ENCODE measurements at places on chromosomes 3 and 15.

DNA sequence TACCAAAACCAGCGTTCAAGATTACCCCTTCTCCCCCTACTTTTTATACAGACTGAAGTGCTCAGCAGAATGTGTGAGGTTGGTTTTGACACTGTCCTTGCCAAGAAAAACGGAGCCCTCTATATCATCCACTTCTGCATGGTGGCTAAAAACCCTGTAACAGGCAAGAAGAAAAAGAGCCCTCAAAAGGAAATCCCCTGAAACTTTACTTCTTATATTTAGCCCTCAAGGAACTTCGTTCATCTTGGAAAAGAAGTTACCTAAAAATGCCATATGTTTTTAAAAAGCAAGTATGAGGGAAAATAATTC lies 473.6 kb downstream of the FOXP1 start:
- no peak for DNase-seq

DNA sequence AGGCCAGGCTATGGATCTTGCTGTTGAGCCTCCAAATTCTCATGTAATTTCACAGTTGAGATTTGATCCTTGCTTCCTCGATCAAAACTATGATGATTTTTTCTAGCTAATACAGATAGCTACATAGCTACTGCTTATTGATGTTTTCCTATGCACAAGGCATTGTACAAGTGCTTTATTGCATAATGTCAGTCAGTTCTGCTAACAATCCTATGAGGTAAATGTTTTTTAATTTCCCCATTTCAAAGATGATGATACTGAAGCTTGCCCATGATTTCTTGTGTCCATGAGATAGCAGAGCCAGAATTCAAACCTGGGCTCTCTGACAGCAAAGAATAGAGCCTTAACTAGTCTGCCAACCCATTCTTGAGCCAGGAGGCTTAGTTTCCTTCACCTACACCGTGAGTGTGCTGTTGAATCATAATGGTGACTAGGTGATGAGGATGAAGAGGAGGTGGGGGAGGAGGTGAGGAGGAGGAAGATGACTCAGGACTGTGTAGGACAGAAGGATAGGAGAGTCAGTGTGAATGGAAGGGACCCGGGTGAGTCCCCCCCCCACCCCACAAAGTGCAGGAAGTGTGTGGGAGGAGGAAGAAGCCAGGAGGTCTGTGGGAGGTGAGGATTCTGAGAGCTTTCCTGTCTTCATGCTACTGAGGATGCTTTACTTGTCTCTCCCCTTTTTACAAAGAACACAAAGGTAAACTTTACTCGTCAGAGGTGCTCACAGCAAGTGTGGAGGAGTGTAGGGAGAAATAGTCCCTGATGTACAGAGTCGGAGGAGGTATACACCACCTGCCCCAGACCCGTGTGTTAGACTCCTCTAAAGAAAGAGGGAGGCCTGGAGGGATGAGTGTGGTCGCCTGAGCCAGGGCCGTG lies 3.6 kb downstream of the TAGLN3 start:
- DNase-seq: peak; percentile 20

GRCh38 chr3:191357909-191358308 lies 27.6 kb upstream of the UTS2B start:
- no peak for DNase-seq

GRCh38 chr3:66723231-66723630 lies 222.4 kb upstream of the LRIG1 start:
- no peak for DNase-seq

DNA sequence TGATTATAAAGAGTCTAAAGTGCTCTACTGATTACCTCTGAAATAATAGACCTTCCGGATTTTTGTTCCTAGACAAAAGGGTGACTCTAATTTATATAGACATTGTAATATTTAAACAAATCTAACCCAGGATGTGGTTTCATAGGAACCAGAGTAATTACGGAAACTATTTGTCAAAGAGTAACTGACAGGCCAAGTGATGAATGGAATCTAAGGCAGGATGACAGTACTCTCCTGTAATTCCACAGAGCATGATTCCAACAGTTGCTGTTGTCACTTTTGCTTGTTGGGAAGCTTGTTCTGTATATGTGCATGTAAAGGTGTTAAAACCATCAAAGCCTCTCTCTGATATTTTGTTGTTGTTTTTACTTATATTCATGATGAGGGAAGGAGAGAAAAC lies 1141.0 kb downstream of the IGSF11 start:
- no peak for DNase-seq

DNA sequence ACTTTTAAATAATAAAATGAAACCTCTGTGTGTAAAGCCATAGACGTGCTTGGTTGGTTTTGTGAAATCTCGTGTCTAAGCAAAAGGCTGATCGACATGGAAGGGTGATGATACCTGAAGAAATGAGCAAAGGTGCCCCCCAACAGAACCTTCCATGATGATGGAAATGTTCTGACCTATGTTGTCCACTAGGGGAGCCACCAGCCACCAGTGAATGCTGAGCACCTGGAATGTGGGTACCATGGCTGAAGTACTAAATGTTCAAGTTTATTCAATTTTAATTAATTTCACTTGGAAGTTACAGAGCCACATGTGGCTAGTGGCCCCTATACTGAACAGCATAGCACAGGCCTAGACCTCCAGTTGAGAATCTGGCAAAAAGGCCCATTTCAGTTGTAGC lies 158.8 kb downstream of the POLR2M start:
- DNase-seq: no peak
